ENCODE measurements at places on chromosomes 11 and 22.

- no peak for DNase-seq
Observed at GRCh38 chr22:20741008-20741633, 32.8 kb upstream of the SERPIND1 start.

DNA sequence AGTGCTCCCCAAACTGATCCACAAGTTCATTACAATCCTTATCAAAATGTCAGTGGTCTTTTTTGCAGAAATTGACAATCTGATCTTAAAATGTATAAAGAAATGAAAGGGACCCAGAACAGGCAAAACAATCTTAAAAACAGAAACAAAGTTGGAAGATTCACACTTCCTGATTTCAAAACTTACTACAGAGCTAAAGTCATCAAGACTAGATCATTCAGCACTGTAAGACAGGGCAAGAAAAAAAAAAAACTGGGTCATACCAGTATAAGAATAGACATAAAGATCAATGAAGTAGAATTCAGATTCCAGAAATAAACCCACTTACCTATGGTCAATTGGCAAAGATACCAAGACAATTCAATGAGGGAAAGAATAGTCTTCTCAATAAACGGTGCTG is 4.5 kb upstream of the STK33 start:
- no peak for DNase-seq

DNA sequence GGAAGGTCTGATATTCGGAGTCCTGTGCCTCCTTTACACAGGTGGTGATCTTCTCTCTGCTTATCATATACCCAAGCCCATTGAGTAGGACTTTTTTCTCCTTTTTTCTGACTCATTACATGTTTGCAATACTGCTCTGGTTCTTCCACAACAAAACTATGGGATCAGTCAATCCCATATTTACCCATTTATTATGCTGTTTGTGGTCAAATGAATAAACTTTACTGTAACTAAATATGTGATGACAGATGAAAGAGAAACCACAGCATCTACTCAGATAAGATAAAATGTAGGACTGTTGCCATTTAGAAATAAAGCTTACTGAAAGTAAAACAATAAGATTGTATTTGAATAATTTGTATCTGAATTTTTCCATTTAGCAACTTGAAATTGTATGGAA is 958.7 kb upstream of the FAT3 start:
- no peak for DNase-seq

DNA sequence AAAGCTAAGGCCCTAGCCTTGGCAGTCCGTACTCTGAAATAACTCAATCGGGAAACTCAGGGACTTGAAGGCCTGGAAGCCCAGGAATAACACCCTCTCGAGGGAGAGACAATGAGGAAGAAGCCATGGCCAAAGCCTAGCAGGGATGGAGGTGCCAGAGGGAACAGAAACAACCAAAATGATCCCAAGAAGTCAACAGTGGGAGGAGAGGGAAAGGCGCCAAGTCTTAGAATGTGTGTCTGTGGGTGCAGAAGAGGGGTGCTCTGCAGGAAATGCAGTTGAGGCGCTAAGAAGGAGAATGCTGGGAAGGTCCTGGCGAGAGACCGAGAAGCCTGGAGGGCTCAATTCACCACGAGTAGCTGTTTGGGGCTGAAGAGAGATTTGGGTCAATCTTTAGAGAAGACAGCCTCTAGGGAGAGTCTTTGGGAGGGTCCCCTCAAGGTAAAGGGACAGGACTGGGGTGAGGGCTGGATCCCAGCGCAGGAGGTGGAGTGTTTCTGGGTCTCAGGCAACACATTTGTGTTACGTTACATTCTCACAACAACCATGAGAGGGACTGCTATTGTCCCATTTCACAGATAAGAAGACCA is 760 bp upstream of the MAPK8IP1 start:
- DNase-seq: no peak

- no peak for DNase-seq
Observed at GRCh38 chr11:2399488-2400068, 972 bp upstream of the TSSC4 start.

GRCh38 chr11:90558328-90558865 is 335.5 kb upstream of the CHORDC1 start:
- no peak for DNase-seq
